ENCODE measurements at places on chromosomes 5 and 9.

- DNase-seq, result peak; percentile 61
Measured at GRCh38 chr5:167049043-167049663, 1242.3 kb upstream of the WWC1 start.

- no peak for DNase-seq
Measured at GRCh38 chr5:147971472-147971871, 65.1 kb upstream of the C5orf46 start.

GRCh38 chr5:149213264-149213880 is 58.3 kb upstream of the AFAP1L1 start:
- no peak for DNase-seq

- no peak for DNase-seq
Measured at GRCh38 chr5:54988817-54989216, 3.4 kb upstream of the ESM1 start.

- no peak for DNase-seq
Measured at GRCh38 chr5:142726188-142726731, 40.4 kb upstream of the FGF1 start.

DNA sequence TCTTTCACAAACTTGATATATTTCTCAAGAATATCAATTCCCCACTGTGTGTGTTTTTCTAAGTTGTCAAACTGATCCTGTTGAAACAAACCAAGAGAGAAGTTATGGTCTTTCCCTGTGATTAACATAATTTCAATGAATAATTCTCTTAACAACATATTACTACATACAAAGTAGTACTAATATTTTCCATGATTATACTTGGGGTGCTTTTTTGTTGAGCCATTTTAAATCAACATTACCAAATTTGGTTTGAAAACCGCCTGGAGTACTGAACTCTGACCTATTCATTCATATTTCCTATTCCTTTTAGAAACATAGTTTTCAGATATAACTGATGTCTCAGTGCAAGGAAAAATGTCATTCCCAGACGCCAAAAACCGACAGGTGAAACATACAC is 48.1 kb downstream of the FNBP1 start:
- DNase-seq, result no peak

GRCh38 chr9:94813379-94813778 is 86.9 kb downstream of the AOPEP start:
- DNase-seq, result no peak

DNA sequence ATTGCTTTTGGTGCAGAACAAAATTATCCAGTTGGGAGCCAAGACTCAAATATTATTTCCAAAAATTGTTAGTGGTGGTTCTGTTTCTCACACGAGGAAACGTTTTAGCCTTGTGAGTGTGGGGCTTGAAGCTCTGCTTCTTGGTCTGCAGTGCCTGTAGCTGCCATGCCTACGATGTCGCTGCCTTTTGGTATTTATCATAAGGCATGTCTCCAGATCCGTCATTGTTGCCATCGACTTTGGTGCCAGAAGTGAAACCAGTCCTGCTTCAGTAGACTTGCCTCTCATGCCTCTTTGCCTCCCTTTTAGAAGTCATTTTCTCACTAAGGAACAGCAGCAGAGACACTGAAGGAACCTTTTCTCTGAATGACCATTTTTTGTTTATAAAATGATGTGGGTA is 29.7 kb upstream of the CATSPER3 start:
- DNase-seq, result no peak

DNA sequence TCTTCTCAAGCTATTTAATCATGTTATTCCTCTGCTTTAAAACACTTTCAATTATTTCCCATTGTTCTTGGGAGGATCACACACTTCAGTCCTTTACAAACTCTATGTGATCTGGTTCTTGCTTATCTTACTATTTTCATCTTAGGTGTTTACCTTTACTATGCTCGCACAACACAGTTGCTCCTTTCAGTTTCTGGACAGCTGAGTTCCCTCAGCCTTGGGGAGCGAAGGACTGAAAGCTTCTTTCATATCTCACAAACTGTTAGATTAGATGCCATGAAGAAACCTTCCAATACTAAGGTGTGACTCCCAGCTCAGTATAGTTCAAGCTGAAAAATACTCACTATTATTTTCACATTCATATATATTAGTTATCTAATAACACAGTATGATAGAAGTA is 117.9 kb downstream of the CDC42SE2 start:
- no peak for DNase-seq

GRCh38 chr5:112862085-112862484 is 998 bp downstream of the SRP19 start:
- DNase-seq, result no peak

GRCh38 chr5:121239951-121240350 is 611.7 kb upstream of the FTMT start:
- no peak for DNase-seq

DNA sequence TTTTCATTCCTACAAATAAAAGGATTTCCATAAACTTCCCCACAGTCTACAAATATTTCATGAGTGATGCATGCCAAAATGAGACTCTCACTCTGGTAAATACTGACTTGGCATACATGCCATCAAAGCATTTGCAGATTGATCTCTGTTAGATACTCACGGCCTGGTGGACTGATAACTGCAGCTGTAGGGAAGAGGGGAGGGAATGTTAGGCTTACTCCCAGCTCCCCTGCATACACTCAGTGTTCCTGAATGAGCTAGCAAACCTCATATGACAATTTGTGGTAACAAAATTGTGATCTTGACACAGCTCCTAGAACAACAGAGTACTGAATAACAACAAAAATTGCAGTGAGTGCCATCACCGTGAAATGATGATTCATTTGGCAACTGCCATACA is 435.3 kb downstream of the NR2F1-AS1 start:
- DNase-seq, result no peak

GRCh38 chr9:90176901-90177300 is 465.7 kb downstream of the DIRAS2 start:
- DNase-seq, result no peak

All from WERI-Rb-1 (cell line).